ENCODE measurements at places on chromosomes 13 and 19.
A peak's percentile ranks its signal among the peaks of the same experiment; 100 is the strongest.

DNA sequence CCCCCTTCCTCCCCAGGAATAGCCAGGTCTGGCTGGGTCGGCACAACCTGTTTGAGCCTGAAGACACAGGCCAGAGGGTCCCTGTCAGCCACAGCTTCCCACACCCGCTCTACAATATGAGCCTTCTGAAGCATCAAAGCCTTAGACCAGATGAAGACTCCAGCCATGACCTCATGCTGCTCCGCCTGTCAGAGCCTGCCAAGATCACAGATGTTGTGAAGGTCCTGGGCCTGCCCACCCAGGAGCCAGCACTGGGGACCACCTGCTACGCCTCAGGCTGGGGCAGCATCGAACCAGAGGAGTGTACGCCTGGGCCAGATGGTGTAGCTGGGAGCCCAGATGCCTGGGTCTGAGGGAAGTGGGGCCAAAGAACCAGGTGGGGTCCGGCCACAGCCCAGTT is 3.2 kb downstream of the KLK2 start:
- no peak for DNase-seq

DNA sequence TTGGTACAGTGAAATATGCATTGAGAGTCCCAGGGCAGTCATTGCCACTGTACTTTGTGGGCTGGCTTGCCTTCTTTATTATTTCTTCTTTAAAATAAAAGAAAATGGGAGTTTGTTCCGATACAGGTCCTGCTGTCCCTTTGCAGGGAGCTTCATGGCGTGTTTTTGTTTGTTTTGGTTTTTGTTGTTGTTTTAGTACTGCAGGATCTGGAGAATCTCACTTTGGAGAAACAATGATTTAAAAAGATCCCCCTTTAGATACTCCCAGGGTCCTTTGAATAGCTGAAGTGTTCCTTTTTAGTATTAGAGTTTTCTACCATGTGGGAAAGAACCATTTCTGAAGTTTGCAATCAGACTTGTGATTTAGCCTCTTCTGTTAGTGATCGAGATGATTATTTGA is 11.1 kb downstream of the CHAF1A start:
- no peak for DNase-seq

GRCh38 chr19:14472202-14472938 is 2.8 kb downstream of the PTGER1 start:
- peak; percentile 88 for DNase-seq

GRCh38 chr19:29893606-29894284 is 48.3 kb upstream of the URI1 start:
- DNase-seq: no peak

DNA sequence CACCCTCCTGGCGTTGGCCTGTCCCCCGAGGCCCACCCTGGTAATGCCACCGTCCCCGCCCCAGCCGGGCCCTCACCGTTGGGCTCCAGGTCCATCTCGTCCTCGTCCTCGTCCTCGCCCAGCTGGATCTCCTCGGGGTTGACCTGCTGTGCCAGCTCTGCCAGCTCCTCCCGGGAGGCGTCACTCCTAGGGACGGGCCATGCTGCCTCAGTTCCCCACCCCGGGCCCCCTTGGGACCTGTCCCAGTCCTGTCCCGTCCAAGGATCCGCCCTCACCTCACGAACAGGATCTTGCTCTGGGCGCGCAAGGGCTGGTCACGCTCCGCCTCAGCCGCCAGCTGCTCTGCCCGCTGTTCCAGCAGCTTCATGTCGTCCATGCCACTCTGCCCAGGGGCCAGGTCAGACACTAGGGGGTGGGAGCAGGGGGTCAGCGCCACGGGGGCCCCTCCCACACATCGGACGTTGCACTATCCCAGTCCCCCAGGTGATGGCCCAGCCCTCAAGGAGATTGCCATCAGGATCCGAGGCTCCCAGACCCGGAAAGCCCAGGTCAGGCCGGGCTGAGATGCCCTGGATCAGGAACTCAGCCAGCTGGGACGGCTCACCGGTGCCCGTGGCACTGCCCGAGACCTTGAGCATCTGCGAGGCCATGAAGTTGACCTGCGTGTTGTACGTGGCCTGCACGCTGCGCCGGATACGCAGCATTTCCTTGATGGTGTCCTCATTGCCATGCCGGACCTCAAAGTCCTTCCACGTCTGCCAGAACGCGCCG is 9.5 kb downstream of the XAB2 start:
- DNase-seq: no peak

- DNase-seq: no peak
Measured at GRCh38 chr13:34421347-34421719, 520.7 kb upstream of the NBEA start.

GRCh38 chr13:98974053-98974452 is 3.8 kb downstream of the DOCK9 start:
- DNase-seq: no peak

GRCh38 chr13:46303742-46304385 is 83.2 kb downstream of the RUBCNL start:
- no peak for DNase-seq

DNA sequence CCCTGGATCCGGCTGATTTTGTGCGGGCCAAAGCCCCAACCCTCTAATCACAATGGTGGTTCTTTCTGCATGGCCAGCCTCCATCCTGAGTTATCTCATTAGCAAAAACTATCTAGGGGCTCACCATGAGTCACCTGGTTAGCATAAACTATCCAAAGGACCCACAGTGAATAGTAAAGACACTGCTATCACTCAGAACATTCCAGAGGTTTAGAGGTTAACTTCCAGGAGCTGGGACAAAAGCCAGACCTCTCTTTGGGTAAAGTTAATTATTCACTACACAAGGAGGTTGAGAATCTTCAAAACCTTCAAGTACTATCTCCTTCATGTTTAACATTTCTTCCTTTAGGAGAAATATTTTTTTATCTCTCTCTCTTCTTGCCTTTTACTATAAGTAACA is 18.8 kb upstream of the PPP5C start:
- DNase-seq: no peak

GRCh38 chr13:35732565-35732964 is 256.1 kb upstream of the MAB21L1 start:
- DNase-seq: no peak

- peak; percentile 73 for DNase-seq
Measured at GRCh38 chr19:28710278-28710677, 502.7 kb downstream of the UQCRFS1 start.

GRCh38 chr19:16032509-16033135 is 43.7 kb upstream of the TPM4 start:
- DNase-seq: no peak

- no peak for DNase-seq
Measured at GRCh38 chr19:17942582-17943273, 9.9 kb downstream of the CCDC124 start.

DNA sequence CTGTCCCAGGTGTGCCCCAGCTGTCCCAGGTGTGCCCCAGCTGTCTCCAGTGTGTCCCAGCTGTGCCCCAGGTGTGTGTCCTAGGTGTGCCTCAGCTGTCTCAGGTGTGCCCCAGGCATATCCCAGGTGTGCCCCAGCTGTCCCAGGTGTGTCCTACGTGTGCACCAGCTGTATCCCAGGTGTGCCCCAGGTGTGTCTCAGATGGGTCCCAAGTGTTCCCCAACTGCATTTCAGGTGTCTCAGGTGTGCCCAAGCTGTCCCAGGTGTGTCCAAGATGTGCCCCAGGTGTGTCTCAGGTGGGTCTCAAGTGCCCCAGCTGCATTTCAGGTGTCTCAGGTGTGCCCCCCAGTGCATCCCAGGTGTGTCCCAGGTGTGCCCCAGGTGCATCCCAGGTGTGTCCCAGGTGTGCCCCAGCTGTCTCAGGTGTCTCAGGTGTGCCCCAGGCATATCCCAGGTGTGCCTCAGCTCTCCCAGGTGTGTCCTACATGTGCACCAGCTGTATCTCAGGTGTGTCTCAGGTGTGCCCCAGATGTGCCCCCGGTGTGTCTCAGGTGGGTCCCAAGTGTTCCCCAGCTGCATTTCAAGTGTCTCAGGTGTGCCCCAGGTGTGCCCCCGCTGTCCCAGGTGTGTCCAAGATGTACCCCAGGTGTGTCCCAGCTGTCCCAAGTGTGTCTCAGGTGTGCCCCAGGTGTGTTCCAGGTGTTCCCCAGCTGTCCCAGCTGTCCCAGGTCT is 1.3 kb upstream of the GRK1 start:
- DNase-seq: no peak

DNA sequence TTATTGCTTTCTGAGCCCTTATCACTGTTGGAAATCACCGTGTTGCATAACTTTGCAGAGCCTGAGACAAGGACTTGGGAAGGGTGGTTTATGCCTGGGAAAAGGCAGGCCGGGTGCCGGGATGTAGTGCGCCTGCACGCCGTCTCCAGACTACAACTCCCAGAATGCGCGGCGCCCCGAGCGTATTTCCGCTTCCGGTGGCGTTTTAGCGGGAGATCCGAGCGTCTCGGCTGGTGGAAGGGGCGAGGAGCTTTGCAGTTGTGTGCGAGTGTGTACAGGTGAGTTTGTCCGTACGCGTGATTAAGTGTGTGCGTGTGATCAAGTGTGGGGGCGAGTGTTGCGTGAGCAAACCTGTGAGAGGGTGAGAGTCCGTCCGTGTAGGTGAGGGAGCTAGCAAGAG is 75.4 kb downstream of the PEG3 start:
- DNase-seq: no peak

GRCh38 chr13:68173111-68173510 is 943.0 kb upstream of the PCDH9 start:
- DNase-seq: no peak

GRCh38 chr19:35331551-35332214 is 2.7 kb downstream of the CD22 start:
- DNase-seq: no peak

DNA sequence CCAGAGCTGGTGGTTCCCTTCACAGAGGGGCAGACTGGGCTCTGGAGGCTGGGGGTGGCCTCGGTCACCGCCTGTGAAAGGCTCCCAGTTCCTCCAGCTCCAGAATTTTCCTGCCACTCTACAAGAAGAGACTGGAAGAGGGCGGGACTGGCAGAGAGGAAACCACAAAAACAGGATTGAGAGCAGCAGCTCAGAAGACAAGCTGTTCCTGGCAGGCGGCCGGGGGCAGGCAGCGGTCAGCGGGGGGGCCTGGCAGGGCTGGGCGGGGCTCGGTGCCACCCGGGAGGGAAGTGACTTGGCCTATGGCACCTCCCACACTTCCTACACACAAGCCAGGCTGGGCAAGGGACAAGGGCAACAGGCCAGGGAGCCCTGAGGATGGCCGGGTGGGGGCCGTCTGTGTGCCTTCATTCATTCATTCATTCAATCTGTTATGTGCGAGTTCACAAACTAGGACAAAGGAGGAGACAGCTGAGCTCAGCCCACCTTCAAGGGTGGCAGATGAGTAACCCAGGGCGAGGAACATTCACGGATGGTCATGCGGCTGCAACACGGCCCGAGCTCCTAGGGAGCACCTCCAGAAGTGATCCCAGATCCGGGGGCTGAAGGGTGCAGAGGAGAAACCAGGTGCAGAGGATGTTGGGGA is 16.9 kb upstream of the BTBD2 start:
- peak; percentile 31 for DNase-seq

DNA sequence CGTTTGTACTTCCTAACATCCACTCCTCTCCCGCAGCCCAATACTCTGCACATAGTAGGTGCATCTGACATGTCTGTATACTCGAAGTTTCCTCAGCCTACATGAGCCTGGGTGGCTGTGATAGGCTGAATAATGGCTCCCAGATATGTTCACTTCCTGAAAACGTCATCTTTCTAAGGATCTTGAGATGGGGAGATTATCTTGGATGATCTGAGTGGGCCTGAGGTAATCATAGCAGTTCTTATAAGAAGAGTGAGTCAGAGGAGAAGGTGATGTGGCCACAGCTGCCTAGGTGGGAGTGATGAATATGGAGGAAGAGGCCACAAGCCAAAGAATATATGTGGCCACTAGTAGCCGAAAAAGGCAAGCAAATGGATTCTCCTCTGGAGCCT is 84.2 kb downstream of the AKAP11 start:
- DNase-seq: no peak

GRCh38 chr13:90952326-90952725 is 395.2 kb upstream of the MIR17HG start:
- DNase-seq: no peak

DNA sequence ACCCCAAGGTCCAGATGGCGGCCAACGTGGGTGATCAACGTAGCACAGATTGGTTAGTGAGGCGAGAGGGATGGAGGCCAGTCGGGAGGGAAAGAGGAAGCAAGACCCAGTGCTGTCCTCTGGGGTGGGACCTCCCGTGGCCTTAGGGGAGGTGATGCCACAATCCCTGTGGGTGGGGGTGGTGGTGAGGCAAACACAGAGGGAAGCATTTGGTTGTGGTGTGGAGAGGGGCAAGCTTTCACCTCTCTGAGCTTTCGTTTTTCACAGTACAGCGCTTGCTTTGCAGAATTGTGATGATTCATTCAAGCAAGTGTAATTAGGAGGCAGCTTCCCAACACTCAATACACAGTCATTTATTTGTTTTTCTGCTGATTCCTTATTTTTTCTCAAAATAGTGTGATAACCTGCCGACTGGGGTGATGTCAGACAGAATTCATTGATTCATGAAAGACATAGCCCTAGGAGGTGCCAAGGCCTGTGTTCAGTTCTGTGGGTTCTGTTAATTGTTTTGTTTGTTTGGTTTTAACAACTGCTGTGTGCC is 2.4 kb downstream of the LENG8 start:
- no peak for DNase-seq

GRCh38 chr19:17797424-17798201 is 2.7 kb downstream of the B3GNT3 start:
- peak; percentile 1 for DNase-seq

GRCh38 chr19:13008926-13009787 is 13.9 kb downstream of the NFIX start:
- DNase-seq: no peak

DNA sequence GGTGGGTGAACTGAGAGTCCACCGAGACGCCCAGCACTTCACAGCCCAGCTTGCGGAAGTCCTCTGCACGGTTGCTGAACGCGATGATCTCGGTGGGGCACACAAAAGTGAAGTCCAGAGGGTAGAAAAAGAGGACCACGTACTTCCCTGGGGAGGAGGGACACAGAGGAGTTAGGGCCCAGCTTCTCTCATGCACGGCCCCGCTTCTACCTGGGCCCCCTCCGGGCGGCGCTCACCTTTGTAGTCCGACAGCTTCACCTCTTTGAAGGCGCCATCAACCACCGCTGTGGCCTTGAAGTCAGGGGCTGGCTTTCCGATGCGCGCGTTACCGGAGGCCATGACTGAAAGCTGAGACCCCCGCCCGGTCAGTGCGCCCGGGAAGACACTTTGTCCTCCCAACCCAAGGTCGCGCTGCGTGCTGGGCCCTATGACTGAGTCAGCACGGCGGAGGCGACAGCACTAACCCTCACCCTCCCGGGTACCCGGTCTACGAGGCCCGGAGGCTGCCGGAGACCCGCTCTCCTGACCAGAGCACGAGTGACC is 606 bp downstream of the PRDX2 start:
- peak; percentile 70 for DNase-seq

DNA sequence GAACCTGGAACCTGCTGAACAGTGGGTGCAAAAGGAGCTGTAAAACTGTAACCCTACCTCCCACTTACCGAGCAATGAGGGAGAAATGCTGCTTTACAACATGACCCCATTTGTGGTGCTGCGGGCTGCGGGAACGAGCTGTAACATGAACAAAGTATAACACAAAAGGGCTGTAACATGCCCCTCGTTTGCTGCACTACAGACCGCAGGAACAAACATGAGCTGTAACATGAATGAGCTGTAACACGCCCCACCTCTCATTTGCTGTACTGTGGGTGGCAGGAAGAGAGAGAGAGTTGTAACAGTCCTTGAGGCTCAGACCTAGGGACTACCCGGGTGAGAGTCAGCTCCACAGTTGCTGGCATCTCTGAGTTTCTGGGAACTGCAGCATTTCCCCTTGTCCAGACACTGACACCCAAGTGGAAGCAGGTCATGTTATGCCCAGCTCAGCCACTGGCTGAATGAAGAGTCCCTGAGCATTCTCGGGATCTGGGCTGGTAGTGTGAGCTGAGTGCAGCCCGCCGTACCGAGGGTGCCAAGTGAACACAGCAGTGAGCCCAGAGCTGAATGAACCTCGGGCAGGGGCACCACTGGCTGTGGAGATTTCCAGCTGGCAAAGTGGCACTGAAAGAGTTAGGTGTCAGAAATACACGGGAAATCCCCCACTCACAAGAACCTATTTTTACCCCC is 1385.3 kb upstream of the SPRY2 start:
- no peak for DNase-seq
